Osteoblast (primary cell): ENCODE measurements at places on chromosomes 7 and 10.

DNA sequence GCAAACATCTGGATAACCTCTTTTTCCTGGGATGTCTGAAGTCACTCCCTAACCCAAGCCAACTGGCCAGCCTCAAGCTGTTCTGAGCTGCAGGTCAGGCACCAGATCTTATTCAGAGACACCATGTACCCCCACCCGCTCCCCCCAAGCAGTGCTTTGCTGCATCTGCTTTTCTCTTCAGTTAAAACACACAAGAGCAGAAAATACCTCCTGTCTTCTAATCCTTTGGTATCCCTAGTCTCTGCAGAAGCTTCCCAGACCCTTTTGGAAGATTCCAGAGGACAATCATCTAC lies 3.0 kb downstream of the ZNF488 start:
- DNase-seq, result no peak

- DNase-seq, result no peak
Observed at GRCh38 chr7:139557857-139558581, 34.5 kb downstream of the CLEC2L start.

GRCh38 chr7:71793251-71793650 lies 618.9 kb downstream of the CALN1 start:
- DNase-seq, result no peak

DNA sequence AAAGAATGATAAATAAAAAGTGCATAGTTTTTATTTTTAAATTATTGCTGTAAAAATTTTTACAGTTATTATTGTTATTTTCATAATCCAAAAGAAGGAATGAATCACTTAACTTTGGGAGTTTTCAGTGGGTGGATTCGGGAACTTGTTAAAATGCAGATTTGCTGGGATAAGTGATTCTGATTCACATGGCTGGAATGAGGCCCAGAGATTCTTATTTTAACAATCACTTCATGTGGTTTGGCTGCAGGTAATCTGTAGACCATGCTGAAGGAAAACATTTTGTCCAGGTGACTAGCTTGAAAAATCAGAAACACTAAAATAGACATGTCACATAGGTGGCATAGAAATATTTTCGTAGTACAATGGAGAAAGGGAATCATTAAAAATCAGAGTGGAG lies 13.9 kb downstream of the CROT start:
- DNase-seq, result no peak

- DNase-seq, result peak; percentile 88
Observed at GRCh38 chr10:126062131-126063032, 166.0 kb downstream of the FANK1 start.

DNA sequence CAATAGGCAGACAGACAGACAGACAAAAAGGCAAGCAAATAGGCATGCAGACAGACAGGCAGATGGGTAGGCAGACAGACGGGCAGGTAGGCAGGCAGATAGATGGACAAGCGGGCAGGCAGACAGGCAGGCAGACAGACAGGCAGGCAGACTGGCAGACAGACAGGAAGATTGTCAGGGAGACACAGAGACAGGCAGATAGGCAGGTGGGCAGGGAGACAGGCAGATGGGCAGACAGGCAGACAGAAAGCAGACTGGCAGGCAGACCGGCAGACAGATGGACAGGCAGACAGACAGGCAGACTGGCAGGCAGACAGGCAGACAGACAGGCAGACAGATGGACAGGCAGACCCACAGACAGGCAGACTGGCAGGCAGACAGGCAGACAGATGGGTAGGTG lies 70.3 kb upstream of the MYL10 start:
- DNase-seq, result no peak

- DNase-seq, result peak; percentile 89
Observed at GRCh38 chr10:122279725-122280141, 8.6 kb downstream of the BTBD16 start.

DNA sequence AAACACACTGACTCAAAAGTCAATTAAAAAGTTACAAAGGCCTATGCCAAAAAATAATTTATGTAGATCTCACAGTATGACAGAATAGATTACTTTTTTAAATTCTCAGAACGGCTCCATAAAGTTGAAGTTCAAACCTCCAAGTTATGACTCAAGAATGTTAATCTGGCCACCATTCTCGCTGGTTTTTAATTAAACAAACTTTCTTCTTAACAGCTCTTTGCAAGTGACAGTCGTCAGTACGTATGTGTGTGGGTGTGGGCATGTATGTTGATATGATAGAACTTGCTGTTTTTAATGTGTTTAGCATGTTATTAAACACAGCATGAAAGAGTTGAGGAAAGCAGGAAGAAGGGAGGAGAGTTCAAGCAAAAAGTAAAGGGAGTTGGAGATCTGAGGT lies 18.5 kb downstream of the PRKCQ start:
- DNase-seq, result no peak

DNA sequence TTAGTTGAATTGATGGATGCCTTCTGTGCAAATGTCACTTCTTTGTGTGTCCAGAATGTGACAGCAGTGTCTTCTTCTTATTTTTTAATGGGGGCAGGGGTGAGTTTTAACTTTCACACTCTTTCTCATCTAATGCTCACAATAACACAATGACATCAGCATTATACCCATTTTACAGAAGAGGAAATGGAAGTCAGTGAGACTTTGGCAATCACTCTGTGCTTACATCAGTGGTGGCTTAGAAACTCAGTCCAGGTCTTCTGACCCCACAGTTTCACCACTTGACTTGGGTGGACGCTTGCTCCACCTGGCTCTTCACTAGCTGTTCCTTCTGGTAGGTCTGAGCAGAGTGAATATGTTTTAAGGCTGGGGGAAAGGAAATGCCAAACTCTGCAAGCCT lies 124.0 kb downstream of the PRKCQ start:
- DNase-seq, result no peak

DNA sequence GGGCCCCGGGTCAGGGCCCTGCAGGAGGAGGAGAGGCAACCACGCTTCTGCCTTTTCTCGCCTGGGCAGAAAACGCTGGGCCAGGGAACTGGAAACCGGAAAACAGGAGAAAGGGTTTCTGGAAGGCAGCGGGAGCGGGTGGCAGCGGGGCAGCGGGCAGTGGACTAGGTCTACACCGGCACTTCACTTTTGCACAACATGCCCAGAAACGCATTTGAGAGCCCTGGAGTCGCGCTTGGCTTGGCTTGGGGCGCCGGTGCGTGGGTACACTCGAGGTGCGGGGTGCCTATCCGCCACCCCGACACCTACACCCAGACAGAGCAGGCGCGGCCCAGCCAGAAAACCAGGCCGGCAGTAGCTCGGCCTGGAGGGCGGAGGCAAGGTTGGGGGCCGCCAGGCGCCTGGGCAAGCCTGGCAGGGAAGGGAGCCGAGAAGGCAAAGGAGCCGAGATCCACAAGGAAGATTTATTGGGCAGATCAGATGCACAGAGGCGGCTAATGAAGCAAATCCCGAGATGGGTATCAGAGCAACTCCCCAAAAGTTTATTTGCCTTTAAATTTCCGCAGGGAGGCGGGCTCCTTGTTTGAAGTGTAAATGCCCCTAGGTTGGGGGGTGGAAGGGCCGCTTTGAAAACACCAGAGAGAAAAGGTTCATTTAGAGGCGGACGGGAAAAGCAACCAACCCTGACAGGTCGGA lies 3.2 kb upstream of the PAX2 start:
- DNase-seq, result peak; percentile 89

DNA sequence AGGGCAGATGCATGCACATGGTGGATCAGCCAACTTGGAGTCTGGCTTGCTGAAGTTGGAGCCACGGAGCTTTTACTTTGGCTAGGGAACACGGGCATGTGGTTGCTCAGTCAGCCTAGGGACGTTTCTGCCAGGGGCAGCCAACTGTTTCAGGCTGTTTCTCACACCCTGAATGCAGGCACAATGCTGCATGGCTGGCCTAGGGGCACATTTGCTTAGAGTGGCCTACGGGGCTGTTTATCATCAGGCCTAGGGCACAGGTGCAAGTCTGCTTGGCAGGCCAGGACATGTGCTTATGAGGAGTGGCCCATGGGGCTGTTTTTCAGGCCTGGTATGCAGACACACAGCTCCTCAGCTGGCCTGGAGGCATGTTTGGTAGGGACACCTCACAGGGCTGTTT lies 107.4 kb downstream of the GSAP start:
- no peak for DNase-seq

GRCh38 chr7:5532536-5533335 lies 109.1 kb upstream of the TNRC18 start:
- peak; percentile 64 for DNase-seq

- DNase-seq, result no peak
Observed at GRCh38 chr10:45104674-45105073, 104.0 kb downstream of the ZNF22 start.

- DNase-seq, result no peak
Observed at GRCh38 chr10:99827936-99828335, 45.5 kb downstream of the ABCC2 start.

DNA sequence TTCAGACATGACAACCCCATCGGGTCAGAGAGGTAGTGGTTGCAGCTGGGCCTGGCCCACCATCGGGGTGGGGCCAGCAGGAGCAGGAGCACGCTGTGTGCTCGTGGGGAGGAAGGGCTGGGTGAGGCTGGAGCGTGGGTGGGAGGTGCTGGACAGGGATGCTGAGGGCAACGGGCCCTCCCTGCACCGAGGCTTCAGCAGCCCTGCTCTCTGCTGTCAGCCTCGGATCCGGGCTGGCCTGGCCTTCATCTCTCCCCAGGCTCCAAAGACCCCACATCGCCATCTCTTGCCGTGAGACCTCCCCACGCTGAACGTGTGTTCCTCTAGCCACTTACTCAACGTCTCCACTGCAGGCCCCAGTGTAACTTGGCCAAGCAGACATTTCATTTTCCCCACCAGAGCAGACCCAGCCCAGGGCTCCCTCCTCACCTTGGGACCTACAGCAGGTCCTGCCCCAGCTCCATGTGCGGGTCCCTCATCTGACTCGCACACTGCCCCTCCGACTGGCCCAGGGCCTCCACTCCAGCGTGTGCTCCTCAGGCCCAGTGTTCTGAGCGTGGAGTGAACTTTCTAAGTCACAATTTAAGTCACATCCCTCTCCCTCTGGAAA lies 462.4 kb downstream of the DNAJB6 start:
- DNase-seq, result no peak

DNA sequence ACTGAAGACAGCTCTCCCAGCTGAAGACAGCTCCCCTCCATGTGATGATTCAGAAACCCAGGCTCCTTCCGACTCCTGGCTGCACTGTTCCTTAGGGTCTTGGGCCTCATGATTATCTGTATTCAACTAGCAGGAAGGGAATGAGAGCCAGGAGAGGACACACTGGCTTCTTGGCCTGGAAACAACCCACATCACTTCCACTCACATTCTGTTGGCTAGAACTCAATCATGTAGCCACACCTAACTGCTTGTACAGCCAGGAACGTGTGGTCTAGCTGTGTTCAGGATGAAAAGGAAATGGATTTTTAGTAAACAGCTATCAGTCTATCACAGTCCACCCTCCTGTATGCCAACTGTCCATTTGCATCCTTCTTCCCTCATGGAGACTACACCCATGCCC lies 30.5 kb upstream of the XPNPEP1 start:
- DNase-seq, result no peak

- no peak for DNase-seq
Observed at GRCh38 chr10:2576892-2577291, 490.5 kb upstream of the PFKP start.

DNA sequence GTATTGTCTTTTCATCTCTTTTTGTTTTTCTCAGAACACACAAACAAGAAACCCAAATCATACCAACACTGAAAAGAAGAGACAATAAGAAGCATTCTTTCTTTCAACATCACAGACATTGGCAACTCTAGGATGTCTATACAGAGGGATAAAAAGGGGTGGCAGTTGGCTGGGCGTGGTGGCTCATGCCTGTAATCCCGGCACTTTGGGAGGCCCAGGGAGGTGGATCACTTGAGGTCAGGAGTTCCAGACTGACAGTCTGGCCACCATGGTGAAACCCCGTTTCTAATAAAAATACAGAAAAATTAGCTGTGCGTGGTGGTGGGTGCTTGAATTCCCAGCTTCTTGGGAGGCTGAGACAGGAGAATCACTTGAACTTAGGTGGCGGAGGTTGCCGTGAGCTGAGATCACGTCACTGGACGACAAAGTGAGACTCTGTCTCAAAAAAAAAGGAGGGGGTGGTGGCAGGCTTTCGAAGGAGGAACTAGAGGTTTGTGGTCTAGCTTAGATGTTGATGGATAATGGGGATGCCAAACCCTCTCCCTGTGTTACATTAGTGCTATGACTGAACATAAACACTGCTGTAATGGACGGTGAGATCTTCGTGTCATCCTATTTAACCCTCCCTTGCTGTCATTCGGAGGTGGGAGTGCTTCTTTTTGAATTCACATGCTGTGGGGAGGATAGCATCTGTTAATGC lies 9.4 kb downstream of the CNNM2 start:
- peak; percentile 8 for DNase-seq

GRCh38 chr10:74677951-74678350 lies 148.4 kb upstream of the KAT6B start:
- no peak for DNase-seq

- DNase-seq, result no peak
Observed at GRCh38 chr10:95562341-95562965, 1.3 kb upstream of the SORBS1 start.

DNA sequence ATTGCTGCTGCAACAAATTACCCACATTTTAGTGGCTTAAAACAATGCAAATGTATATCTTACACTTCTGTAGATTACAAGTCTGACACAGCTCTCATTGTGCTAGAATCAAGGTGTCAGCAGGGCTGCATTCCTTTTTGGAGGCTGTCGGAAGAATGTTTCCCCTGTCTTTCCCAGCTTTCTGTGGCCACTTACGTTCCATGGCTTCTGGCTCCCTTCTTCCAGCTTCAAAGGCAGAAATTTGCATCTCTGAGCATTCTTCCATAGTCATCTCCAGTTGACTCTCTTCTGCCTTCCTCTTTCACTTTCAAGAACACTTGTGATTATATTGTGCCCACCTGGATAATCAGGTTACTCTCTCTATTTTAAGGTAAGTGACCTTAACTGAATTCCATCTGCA lies 125.3 kb downstream of the GPR158 start:
- DNase-seq, result no peak
